ENCODE measurements at places on chromosomes 11 and 22. TPM values are rescaled to one million over a fixed set of nuclear protein-coding genes. Genes with fewer than 3 reads are reported as not detected.

The CCDC87 gene
- 0.29 TPM for total RNA-seq

The USH1C gene
- not detected for total RNA-seq

The UBQLNL gene
- total RNA-seq: 0.18 TPM

DNA sequence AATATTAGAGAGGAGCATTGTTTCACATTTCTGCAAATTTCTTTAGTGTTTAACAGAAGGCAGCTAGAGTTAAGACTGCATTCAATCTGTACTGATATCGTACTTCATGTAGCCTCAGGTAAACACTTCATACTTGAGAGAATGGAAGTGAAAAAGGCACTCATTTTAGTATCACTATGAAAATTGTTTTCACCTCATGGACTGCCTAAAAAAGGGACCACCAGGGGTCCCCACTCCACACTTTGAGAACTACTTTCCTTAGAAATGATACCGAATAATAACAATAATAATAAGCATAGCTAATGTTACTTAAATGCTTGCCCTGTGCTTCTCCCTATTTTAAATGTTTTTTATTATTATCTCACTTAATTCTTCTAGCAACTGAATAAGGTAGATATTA lies 95.1 kb downstream of the BLID start:
- no peak for DNase-seq

GRCh38 chr11:9576701-9577381 lies 3.4 kb downstream of the WEE1 start:
- no peak for DNase-seq

All from activated T-helper 1 cell treated with anti-CD3 and anti-CD28 coated beads, Interleukin-12 subunit alpha, Interleukin-12 subunit beta, Interleukin-2, Interleukin-4 antibody, amounts not matched to agents 30 ng/mL and 10 ng/mL and 1 ng/mL, durations not matched to agents 14 hours and 24 hours and 36 hours (primary cell).